ENCODE measurements at places on chromosomes 7 and 10.

DNA sequence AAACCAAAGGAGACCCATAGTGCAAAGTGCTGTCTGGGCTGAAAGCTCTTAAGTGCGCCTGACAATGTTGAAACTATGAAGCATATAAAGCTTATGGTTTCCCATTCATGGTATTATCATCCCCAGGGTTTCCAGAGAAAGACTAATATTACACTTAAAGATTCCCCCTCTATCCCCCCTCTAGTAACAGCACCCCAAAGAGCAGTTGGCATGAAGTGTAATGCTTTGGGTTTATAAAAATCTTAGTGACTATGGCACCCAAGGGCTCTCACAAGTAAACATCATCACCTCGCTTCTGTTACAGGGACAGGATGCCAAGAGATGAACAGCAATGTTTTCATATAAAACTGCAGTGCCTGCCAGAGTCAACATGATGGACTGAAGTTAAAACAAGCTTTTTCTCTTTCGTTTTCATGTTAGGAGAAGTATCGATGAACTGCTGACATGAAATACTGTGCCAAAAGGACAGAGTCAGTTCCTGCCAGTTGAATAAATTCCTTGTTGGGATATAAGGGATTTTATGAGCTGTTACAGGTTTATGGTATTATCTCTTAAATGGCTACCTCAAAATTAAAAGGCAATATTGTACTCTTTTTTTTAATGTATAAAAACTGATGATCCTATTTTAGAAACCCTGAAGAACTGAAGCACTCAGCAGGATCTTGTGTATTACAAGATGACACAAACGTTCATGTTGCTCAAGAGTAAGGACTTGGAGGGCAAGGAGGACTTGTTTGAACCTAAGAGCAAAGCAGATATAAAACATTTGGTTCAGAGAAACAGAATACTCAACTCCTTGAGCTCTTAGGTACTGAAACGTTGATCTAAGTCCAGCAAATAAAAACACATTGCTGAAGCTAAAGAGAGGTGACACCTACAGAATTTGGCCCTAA, 203.7 kb upstream of the IMMP2L start:
- DNase-seq: no peak

GRCh38 chr7:46972205-46972604, 609.7 kb downstream of the TNS3 start:
- DNase-seq: no peak

DNA sequence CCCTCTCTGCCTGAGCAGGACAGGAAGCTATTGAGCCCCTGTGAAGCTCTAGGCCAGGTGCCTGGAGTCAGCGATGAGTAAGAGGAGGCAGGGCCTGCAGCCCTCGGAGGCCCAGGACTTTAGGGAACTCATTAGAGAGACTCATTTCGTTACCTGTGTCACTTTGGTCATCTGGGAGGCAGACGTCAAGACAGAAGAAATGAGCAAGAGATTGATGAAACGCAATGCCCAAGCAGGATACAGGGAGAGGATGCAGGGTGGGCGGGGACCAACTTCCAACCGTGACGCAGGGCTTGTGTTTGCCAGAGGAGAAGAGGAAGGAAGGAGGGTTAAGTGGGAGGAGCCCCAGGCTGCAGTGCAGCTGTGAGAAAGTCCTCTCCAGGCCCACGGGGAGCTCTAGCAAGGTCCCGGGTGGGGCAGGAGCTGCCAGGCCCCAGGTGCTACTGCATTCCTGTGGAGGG, 26.4 kb upstream of the GNA12 start:
- DNase-seq: peak; percentile 6

DNA sequence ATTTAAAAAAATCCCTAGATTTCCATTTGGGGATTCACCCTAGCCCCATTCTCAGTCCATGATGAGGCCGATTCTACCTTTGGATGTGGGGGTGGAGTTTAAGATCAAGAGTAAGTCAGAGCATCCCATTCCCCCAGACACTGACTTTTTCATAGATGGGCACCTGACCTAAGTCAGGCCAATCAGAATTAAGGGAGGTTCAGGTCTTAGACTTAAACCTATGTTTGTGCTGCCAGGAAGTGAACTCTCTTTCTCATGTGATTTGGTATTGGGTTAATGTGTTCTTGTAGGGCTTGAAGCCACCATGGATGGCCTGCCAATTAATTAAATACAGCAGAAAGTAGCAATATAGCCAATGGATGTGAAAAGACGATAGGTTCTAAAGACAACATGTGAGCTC, 30.1 kb downstream of the HOXA1 start:
- no peak for DNase-seq
